ENCODE measurements at places on chromosomes 7 and 10. TPM values are rescaled to one million over a fixed set of nuclear protein-coding genes. Genes with fewer than 3 reads are reported as not detected.

DNA sequence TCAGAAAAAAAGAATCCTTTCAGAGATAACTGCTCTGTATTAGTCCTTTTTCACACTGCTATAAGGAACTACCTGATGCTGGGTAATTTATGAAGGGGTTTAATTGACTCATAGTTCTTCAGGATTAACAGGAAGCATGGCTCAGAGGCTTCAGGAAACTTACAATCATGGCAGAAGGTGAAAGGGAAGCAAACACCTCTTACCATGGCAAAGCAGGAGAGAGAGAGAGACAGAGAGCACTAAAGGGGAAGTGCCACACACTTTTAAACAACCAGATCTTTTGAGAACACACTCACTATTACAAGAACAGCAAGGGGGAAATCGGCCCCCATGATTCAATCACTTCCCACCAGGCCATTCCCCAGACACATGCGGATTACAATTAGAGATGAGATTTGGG is 114.2 kb downstream of the TES start:
- no peak for DNase-seq

GRCh38 chr10:78318305-78318704 is 284.6 kb downstream of the RPS24 start:
- no peak for DNase-seq

GRCh38 chr10:4837551-4837950 is 11.5 kb downstream of the AKR1E2 start:
- DNase-seq, result no peak

DNA sequence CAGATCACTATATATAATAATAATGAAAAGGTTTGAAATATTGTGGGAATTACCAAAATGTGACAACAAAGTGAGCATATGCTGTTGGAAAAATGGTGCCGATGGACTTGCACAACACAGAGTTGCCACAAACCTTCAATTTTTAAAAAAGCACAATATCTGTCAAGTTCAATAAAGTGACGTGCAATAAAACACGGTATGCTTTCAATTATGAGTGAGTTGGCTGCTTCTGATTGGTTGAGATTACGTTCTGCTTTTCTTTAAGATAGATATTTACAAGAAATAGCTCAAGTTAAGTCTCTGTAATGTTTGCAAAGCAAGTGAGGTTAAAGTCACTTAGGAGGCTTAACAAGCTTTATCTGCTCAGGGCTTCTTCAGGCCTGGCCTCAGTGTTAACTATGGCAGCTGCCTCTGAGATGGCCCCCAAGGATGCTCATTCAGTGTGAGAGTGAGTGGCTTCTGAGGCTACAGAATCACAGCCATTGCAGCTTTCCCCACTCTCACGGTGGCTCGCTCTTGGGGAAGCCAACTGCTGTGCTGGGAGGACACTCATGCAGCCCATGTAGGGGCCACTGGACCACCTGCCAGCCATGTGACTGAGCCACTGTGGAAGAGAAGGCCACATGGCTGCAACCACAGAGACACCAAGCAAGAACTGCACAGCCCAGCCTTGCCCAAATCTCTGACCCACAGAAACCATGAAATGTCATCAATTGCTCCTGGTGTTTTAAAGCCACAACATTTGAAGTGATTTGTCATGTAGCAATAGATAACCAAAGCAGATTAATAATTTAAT is 78.3 kb upstream of the TMEM72 start:
- DNase-seq, result no peak

GRCh38 chr10:17092986-17093803 is 36.4 kb downstream of the CUBN start:
- DNase-seq, result no peak

- DNase-seq, result no peak
Measured at GRCh38 chr7:97847791-97848190, 24.4 kb downstream of the ASNS start.

- DNase-seq, result no peak
Measured at GRCh38 chr10:62528441-62528840, 154.3 kb downstream of the ZNF365 start.

DNA sequence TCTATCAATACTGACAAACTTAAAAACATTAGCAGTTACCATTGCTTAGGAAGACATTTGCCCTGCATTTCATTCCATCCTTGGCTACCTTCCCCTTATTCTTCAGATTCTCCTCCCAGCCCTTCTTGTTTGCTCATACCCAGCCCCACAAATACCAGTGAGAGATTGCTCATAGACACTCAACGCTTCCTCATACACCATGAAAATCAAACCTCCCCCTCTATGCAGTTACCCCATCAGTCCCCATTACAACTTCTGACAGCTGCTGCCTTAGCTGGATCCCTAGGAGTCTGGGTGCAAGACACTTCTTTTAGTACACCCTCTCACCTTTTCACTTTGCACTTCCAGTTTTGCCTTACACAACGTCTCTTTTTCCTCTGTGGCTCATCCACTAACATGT is 28.3 kb upstream of the PIK3CG start:
- DNase-seq, result no peak

GRCh38 chr7:30931929-30932540 is 20.4 kb downstream of the AQP1 start:
- DNase-seq, result no peak

GRCh38 chr7:26658389-26659084 is 205.9 kb downstream of the SKAP2 start:
- no peak for DNase-seq

- DNase-seq, result no peak
Measured at GRCh38 chr7:130154131-130154500, 51.1 kb downstream of the TMEM209 start.

- DNase-seq, result no peak
Measured at GRCh38 chr10:116080553-116080952, 192.5 kb downstream of the GFRA1 start.

DNA sequence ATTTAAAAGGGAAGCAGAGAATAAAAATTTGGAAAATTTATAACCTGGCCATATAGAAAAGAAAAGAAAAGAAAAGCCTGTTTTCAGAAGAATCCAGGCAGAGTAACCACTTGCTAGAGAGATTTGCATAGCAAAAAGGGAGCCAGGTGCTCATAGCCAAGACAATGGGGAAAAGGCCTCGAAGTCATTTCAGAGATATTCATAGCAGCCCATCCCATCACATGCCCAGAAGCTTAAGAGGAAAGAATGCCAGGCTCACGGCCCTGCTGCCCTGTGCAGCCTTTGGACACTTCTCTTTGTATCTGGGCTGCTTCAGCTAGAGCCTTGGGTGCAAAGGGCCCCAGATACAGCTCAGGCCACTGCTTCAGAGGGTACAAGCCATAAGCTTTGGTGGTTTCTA is 159.8 kb downstream of the CCDC7 start:
- no peak for DNase-seq

- DNase-seq, result no peak
Measured at GRCh38 chr7:49127359-49127913, 203.1 kb downstream of the CDC14C start.

DNA sequence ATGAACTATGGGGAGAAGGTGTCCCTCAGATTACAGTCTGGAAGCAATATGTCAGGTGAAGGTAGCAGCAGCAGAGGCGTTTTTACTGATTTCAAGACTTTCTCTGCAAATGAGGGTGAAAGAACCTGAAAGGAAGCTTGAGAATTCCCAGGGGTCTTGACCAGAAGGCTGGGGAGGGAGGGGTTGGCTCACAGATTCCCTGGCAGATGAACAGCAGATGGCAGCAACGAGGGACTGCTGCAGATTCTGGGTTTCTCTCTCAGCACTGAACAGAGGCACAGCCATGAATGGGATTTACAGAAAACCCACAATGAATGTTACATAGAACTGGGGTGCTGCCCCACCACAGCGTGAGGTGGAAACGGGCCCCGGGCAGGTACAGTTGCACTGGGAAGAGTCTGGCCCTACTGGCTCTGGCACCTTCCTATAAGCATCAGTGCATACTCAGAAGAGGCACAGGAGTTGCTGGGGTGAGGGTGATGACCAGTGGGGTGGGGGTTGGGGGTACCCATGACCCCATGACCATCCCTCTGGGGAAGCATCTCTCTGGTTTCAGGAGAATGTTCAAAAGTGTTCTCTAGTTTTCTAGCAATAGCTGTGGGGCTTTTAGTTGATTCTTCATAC is 317.8 kb downstream of the SH2D4B start:
- DNase-seq, result peak; percentile 5

DNA sequence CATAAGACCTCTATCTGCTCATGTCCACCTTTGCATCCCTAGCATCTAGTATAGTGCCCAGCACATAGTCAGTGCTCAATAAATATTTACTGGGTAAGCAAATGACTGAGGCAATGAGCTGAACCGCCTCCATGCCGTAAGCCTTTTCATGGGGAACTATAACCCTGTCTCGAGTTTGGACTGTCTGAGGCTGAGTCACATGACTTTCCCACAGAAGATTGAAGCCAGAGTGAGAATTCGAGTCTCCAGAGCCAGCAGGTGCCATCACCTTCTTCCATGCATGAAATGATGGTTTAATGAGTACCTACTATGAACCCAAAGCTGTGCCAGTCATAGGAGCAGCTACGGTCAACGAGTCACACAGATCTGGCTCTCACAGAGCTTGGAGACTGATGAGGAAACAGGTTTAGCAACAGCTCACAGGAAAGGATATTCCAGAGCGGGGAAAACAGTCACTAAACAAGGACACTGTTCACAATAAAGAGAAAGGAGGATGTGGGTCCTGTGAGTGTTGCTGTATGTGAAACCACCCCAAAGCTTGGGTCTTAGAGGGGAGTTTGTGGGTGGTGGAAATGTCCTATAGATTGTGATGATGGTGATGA is 75.2 kb downstream of the TEX36 start:
- no peak for DNase-seq

- DNase-seq, result no peak
Measured at GRCh38 chr7:22662556-22663356, 64.2 kb upstream of the IL6 start.

ASB10 gene
- polyA plus RNA-seq, result not detected

RASA4 gene
- 29.2 TPM for polyA plus RNA-seq

CD36 gene
- polyA plus RNA-seq, result 32.0 TPM

TMEM184A gene
- polyA plus RNA-seq, result 3.6 TPM

CUZD1 gene
- polyA plus RNA-seq, result 1.6 TPM

CPED1 gene
- 43.0 TPM for polyA plus RNA-seq

FAM25C gene
- not detected for polyA plus RNA-seq

EPHB6 gene
- polyA plus RNA-seq, result 19.1 TPM

All from right renal cortex interstitium (tissue), 3 donors.